ENCODE measurements at places on chromosomes 2 and 18.

DNA sequence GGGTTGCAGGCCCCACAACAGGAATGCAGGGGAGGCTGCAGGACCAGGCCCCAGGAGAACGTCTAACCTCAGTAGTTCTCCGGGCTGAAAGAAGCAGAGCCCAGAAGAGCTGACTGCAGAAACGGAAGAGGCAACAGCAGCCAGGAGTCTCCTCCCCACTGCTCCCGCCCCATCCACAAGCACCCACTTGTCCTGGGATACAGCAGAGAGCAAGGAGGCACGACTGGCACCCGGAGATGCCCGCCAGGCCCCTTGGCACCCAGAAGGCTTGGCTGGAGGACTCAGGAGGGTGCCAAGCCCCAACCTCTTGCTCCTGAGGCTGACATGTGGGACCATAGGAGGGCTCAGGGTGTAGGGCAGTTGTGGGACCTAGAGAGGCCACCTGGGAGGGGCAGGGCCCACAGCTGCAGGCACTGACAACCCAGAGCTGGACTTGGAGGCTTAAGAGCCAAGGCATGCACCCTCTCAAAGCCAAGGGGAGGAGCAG, 29.0 kb upstream of the TNS1 start:
- DNase-seq, result no peak

DNA sequence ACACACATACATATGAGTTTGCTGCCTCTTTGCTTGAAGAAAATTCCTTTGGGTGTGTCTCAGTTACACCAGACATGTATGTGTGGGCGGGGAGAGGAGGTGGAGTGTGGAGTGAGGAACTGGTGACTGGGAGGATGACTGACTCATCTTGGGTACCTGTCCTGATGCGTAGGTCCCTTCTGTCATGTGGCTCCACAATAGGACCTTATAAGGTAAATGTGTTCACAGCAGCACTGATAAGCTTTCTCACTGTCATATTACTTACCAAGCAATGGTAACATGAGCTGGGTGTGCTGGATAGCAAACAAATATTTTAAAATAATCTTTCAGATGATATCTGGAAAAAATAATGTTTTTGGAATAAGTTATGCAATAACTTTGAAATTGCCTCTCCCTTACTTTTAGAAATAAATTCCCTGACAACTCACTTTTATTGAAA, 45.1 kb downstream of the SLC9A2 start:
- no peak for DNase-seq

DNA sequence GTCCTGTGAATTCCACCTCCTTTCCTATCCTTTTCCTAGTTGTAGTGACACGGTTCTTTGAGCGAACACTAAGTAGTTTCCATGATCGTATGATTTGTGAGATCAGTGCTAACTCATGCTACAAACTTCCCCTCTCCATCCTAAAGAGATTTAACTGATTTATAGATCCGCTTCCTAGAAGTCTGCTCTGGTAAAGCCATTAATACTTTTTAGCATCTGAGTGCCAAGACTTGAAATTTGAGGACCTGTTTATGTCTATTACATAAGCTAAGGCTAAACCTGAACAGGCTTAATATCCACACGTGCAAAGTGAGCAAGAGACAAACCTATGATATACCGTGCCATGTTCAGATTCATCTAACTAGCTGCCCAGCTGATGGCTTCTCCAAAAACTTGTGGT, 14.9 kb downstream of the PROKR1 start:
- no peak for DNase-seq

DNA sequence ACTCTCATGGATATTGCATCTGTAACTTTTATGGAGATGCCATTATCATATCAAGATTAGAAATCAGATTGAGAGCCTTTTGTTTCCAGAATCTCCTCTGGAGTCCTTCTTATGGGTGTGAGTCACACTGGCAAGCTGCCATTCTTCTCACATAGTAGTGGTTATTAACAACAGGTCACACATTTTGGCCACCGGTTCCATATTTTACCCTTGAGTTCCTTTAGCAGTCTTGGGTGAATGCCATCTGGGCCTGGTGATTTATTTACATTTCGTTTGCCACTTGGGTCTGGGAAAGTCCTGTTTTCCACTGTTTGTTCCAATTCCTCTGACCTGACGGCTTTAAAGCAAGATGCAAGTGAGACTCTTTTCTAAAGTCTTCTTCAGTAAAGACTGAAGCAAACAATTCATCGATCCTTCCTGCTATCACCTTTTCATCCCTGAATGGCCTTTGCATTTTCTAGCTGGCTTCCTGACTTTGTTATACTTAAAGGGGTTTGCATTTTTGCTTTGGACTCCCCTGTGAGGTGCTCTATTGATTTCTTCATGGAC, 80.5 kb upstream of the CAVIN2 start:
- DNase-seq, result no peak

DNA sequence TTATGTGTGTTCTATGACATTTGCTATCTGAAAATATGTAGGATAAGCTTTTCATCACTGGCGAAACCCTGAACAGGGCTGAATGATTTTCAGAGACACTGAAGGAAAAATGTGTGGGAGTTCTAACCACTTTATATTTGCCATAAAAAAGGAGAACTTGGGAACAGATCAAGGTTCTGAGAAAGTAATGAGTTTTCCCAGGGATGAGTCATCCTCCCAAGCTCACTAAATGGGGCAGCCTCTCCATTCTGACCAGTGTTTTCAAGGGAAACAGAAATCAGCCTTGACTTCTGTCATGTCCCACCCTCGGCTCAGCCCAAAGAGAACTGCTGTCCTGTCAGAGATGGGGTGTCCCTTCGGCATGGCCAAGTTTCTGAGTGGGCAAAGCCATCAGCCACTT, 2109.8 kb upstream of the CELF4 start:
- DNase-seq, result no peak

DNA sequence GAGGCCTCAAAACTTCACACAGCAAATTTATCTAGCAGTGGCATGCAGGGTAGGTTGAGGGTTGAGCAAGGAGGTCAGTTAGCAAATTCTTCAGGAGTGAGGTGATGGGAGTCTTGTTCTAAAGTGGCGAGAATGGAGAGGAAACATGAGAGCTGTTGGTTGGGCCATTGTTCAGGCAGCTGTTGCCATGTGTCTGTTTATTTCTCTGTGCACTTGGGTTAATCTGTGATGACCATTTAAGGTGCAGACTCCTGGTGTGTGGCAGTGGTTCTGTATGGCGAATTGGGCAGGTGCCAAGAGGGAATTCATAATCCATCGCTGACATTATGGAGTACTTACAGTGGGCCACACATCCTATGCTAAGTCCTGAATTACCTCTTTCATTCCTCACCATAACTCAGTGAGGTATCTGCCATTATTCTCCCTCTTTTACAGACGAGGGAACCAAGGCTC, 30.4 kb downstream of the TMEM178A start:
- DNase-seq, result peak; percentile 85
